ENCODE measurements at places on chromosomes 2 and 18. TPM values are rescaled to one million over a fixed set of nuclear protein-coding genes. Genes with fewer than 3 reads are reported as not detected.

Gene SCN9A
- total RNA-seq, result 6.3 TPM

Gene CYP27A1
- total RNA-seq, result 0.34 TPM

Gene AMER3
- not detected for total RNA-seq

Gene HOXD13
- 0.24 TPM for total RNA-seq

Gene VWA3B
- not detected for total RNA-seq

Gene GKN1
- 0.72 TPM for total RNA-seq

Gene SDC1
- total RNA-seq, result 184 TPM

Gene ACTG2
- 0.11 TPM for total RNA-seq

Gene RAPGEF4
- total RNA-seq, result 0.21 TPM

Gene TLX2
- 0.30 TPM for total RNA-seq

Gene TDRD15
- total RNA-seq, result not detected

Gene MAP3K19
- not detected for total RNA-seq

Gene MRPL19
- 61.0 TPM for total RNA-seq

Gene LDLRAD4
- 1.7 TPM for total RNA-seq

Gene GDF7
- 0.05 TPM for total RNA-seq

Gene ADAM23
- total RNA-seq, result 10.0 TPM

Gene LTBP1
- 29.1 TPM for total RNA-seq

Gene C2orf78
- total RNA-seq, result not detected

Gene MYO1B
- total RNA-seq, result 82.7 TPM

Gene RBM45
- total RNA-seq, result 13.3 TPM

Gene MOGAT1
- total RNA-seq, result not detected

Gene MYO5B
- 14.9 TPM for total RNA-seq

Gene PKDCC
- total RNA-seq, result 32.9 TPM

Gene CFAP53
- 0.33 TPM for total RNA-seq

Gene ADCYAP1
- not detected for total RNA-seq

Gene SLC9A4
- not detected for total RNA-seq

Gene OTX1
- 4.3 TPM for total RNA-seq

Gene SKOR2
- not detected for total RNA-seq

Gene OSGEPL1
- total RNA-seq, result 4.9 TPM

Gene RAD51AP2
- total RNA-seq, result not detected
